ENCODE measurements at places on chromosomes 11 and 22. TPM values are rescaled to one million over a fixed set of nuclear protein-coding genes. Genes with fewer than 3 reads are reported as not detected.

GRCh38 chr11:34267417-34267816 is 90.4 kb downstream of the ABTB2 start:
- H3K4me3 ChIP-seq = no peak overlapping the region
- H3K4me1 ChIP-seq = peaks cover 34% of the 10 kb centered on the region
- no peaks in the 10 kb centered on the region for H3K27me3 ChIP-seq
- DNase-seq = no peak
- no peak overlapping the region for H3K27ac ChIP-seq
- no peaks in the 10 kb centered on the region for H3K36me3 ChIP-seq

DNA sequence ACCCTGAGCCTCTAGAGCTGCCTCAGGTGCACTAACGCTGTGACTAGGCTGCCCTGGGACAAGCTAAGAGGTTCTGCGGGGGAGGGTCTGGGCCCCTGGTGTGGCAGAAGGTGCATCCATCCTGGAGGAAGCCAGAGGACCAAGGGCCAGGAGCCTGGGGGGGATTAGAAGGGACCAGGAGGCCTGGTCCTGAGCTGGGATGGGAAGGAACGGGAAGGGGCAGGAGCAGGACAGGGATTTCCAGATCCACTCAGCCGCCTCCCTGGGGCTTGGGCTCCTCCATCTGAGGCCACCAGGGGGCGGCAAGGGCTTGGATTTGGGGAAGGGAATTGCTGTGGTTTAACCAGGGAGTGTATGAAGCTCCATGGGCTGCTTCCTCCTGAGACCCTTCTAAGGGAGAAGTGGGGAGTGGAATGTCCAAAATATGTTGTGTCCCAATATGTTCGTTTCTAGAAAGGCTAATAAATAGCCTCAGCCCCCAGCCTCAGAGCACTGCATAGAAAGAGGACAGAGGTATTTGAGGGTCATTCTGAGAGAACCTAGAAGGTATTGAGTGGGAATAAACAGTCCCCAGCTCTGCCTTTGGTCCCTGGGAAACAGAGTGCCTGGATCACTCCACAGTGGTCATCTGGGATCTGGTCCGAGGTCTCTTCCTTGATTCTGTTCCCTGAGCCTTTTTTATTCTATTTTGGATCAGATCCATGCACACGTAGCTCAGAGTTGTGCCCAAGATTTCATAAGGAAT is 17.4 kb upstream of the PRAME start:
- H3K27ac ChIP-seq = no peak overlapping the region
- H3K4me1 ChIP-seq = no peaks in the 10 kb centered on the region
- H3K4me3 ChIP-seq = no peak overlapping the region
- no peaks in the 10 kb centered on the region for H3K36me3 ChIP-seq
- no peaks in the 10 kb centered on the region for H3K27me3 ChIP-seq
- DNase-seq = no peak

DNA sequence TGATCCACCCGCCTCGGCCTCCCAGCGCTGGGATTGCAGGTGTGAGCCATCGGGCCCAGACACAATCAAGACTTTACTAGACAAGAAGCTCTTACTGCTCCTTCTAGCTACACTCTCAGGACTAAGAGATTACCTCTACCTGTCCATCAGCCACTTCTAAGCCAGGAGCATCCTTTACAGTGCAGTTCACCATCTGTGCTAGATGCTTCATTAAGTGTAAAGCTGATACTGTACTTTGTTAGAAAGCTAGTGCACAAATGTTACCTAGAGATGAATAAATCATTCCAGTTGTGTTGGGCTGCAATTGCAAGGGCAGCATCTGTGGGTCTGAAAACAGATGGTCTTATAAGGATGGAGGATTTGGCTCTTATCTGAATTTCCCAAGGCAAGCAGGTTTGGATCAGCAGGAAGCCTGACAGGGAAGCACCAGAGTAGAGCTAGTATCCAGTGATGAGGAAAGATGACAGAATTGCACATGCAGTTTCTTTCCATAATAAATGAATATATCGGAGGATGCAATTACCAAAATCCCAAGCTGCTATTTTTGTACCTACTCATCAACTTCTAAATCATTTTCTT is 58.3 kb downstream of the FAM168A start:
- H3K36me3 ChIP-seq = no peaks in the 10 kb centered on the region
- no peaks in the 10 kb centered on the region for H3K27me3 ChIP-seq
- no peaks in the 10 kb centered on the region for H3K4me1 ChIP-seq

GRCh38 chr11:29184939-29185890 is 831.6 kb downstream of the KCNA4 start:
- DNase-seq = no peak
- H3K27ac ChIP-seq = no peak overlapping the region
- H3K4me3 ChIP-seq = no peak overlapping the region
- H3K36me3 ChIP-seq = no peaks in the 10 kb centered on the region
- H3K27me3 ChIP-seq = no peaks in the 10 kb centered on the region

DNA sequence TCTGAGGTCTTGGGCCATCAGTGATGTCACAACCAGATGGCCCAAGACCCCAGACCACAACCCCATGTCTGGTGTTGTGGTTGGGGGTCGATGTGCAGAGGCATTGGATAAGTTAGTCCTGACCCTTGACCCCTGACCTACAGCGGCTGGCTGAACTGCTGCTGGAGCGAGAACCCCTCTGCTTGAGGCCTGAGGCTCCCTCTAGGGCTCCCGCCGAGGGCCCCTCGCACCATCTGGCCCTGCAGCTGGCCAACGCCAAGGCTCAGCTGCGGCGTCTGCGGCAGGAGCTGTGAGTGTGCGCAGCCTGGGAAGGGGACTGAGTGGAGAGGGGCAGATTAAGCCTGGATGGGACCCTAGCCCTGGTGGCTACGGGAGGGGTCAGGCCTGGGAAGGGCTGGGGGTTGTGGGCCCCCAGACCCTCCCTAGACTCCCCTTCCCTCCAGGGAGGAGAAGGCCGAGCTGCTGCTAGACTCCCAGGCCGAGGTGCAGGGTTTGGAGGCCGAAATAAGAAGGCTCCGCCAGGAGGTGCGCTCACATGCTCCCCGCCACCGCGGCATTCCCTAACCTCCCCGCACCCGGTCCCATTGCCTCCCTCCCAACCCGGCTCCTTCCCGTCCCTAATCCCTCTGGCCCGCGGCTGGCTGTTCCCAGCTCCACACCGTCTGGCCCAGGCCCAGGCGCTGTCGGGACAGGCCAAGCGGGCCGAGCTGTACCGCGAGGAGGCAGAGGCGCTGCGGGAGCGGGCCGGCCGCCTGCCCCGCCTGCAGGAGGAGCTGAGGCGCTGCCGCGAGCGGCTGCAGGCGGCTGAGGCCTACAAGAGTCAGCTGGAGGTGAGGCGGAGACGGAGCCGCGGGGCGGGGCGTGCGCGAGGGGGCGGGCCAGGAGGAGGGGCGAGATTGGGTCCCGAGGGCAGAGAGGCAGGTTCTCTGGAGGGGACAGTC is 2.1 kb downstream of the CCDC88B start:
- peak overlapping the region; percentile 85 for H3K27ac ChIP-seq
- no peaks in the 10 kb centered on the region for H3K36me3 ChIP-seq
- peak; percentile 97 for DNase-seq
- peak overlapping the region; percentile 52 for H3K4me3 ChIP-seq

DNA sequence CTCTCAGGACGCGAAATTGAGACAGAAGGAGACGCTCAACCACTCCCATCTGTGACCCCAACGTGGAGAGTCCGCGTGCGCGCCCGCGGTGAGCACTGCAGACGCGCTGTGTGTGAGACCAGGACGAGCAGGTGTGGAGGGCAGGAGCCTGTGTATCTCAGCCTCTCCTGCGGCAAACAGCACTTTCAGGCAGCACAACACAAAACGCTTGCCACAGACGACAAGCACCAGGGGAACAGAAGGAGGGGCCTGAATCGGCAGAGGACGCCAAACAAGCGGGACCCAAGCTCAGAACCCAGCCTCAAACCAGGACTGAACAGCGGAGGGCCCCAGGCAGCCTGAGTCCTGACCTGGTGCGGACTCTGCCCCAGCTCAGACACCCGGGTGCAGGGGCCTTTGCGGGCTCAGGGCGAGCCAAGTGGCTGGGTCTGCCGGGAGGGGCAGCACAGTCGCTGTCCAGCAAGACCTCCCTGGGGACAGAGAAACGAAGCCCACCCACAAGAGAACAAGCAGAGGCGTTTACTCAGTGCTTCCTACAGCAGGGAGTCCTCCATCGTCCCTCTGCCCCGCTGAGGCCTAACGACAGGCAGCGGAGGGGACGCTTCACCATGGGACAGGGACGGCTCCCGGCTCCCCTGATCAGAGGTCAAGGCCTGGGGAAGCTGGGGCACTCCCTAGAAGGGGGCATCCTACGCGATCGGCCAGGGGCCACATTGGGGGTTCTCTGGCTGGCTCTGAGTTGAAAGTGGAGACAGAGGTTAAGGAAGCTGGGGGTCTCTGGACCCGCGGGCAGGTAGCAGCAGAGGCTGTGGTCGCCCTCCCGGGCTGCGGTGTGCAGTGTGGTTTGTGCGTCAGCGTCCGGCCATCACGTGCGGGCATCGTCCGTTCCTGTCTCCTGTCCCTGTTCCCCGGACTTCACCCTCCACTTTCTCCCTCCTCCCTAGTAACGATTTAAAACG is 560.8 kb downstream of the BRD1 start:
- no peak for DNase-seq
- no peaks in the 10 kb centered on the region for H3K36me3 ChIP-seq
- no peak overlapping the region for H3K27ac ChIP-seq
- H3K4me3 ChIP-seq = no peak overlapping the region

DNA sequence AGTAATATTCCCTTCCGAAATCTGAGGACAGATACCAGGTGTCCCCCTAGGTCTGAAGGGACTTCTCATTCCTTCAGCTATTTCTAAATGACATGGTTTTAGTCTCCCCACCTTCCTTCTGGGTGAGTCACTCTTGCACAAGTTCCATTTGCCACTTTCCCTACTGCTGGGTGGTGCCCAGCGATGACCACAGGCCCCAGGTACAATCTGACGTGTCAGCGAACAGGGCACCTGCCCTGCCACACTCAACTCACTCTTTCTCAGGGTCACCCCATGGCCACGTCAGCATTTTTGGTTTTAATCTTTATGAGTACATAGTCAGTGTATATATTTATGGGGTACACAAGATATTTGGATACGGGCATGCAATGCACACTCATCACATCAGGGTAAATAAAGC is 17.2 kb downstream of the POU2AF1 start:
- H3K27ac ChIP-seq = no peak overlapping the region
- no peaks in the 10 kb centered on the region for H3K27me3 ChIP-seq
- no peaks in the 10 kb centered on the region for H3K36me3 ChIP-seq
- H3K4me3 ChIP-seq = no peak overlapping the region
- peaks cover 9% of the 10 kb centered on the region for H3K4me1 ChIP-seq
- DNase-seq = peak; percentile 74

DNA sequence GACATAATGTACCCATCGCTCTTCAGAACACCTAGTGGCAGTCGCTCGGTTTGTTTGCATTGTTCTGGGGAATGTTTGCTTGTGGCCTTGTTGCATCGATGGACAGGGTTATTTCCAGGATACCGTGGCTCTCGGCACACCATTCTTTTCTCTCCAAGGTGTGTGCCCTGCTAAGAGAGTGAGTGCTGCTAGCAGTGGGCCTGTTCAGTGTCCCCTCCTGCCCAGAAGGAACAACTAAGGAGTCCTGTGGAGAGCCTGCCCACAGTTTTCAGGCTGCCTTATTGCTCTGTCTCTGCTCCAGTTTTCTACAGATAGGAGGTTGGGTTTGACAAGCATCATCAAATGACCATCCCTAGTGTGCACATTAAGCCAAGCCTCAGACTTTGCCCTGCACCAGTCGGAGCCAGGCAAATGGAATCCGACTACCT is 1.4 kb downstream of the CRY2 start:
- no peaks in the 10 kb centered on the region for H3K36me3 ChIP-seq
- no peaks in the 10 kb centered on the region for H3K27me3 ChIP-seq

DNA sequence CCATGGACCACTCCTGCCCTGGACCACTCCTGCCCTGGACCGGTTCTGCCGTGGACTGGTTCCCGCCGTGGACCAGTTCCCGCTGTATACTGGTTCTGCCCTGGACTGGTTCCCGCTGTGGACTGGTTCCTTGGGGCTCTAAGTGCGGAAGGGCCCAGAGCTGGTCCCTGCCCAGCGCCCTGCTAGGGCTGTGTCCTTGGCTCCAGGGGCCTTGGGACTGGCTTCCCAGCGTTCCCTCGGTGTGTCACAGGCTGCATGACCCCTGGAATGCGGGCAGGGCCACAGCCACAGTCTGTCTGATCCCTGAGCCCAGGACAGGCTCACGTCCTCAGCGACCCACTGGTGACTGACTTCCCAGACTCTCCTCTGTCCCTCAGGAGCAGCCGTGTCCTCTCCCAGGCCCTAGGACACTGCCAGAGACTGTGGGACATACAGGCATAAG is 412.2 kb downstream of the TBC1D22A start:
- no peak overlapping the region for H3K4me3 ChIP-seq
- H3K27me3 ChIP-seq = no peaks in the 10 kb centered on the region
- peaks cover 23% of the 10 kb centered on the region for H3K36me3 ChIP-seq
- H3K27ac ChIP-seq = peak overlapping the region; percentile 40
- DNase-seq = no peak
- peaks cover 5% of the 10 kb centered on the region for H3K4me1 ChIP-seq

DNA sequence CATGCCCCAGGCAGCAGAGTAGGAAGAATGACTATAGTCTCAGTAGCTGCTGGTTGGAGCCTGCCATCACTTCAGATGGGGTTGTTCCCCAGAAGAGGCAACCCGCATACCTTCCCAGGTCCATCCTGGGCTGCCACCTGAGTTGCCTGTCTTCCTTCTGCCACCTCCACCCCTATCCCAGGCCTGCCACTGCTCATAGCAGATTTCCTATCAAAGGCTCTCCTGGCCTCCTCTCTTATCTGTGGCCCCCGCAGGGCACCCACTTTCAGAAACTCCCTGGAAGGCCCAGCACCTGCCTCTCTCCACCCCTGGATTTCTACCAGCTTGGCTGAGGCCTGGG is 649 bp upstream of the NR1H3 start:
- peaks cover 8% of the 10 kb centered on the region for H3K36me3 ChIP-seq
- no peaks in the 10 kb centered on the region for H3K27me3 ChIP-seq
- DNase-seq = no peak
- H3K4me1 ChIP-seq = peaks cover 63% of the 10 kb centered on the region

DNA sequence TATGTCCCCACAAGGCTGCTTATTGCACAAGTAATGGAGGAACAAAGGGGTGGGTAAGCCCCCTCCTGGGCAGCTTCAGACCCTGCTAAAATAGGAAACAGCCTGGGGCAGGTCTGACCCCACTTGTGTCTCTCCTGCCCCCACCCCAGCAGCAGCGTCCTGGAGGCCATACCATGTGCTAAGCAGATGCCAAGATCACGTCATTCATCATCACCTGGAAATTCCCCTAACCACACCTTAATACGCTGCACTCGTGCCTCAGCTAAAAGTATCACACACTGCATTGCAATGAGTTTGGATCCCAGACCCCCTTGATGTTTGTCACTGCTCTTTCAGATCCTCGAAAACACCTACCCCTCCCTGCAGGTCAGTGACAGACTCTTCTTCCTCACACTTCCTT is 27.8 kb upstream of the GGTLC2 start:
- H3K27me3 ChIP-seq = no peaks in the 10 kb centered on the region
- H3K4me3 ChIP-seq = no peak overlapping the region
- H3K4me1 ChIP-seq = no peaks in the 10 kb centered on the region
- peak; percentile 85 for DNase-seq

The CNGA4 gene
- total RNA-seq = not detected

The PHF21B gene
- total RNA-seq = 0.50 TPM

The FLRT1 gene
- 2.5 TPM for total RNA-seq

All from esophagus muscularis mucosa (tissue), 4 donors.